ENCODE measurements at places on chromosomes 16 and 17.

GRCh38 chr16:53022374-53022773 lies 30.3 kb downstream of the CHD9NB start:
- no peak for DNase-seq

DNA sequence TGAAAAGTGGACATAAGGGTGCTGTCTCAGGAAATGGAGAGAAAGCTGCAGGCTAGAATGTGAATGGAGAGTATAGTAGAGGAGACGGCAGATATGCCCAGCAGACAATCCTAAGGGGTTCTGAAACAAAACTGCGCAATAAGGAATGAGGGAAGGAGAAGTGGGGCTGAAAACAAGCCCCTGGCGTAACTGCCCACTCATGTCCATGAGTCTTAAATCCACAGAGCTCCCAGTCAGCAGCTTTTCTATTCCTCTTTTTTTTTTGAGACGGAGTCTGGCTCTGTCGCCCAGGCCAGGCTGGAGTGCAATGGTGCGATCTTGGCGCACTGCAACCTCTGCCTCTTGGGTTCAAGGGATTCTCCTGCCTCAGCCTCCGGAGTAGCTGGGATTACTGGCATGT lies 5.9 kb downstream of the STRADA start:
- no peak for DNase-seq

DNA sequence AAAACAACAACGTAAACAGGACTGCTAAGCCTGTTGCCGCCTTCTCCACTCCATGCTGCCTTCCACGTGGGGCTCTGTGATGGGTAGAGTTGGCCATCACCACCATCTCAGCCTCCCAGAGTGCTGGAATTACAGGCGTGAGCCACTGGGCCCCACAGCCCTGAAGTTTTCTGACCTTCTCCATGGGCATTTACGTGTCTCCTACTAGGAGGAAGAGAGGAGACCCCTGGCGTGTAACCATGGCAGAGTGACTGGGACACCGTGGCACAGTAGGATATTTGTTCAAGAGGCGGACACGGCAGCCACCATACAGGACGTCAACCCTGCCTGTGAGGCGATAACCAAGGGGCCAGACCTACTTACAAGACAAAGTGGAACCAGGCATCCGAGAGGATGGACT lies 31.1 kb downstream of the TRPV3 start:
- DNase-seq = no peak

DNA sequence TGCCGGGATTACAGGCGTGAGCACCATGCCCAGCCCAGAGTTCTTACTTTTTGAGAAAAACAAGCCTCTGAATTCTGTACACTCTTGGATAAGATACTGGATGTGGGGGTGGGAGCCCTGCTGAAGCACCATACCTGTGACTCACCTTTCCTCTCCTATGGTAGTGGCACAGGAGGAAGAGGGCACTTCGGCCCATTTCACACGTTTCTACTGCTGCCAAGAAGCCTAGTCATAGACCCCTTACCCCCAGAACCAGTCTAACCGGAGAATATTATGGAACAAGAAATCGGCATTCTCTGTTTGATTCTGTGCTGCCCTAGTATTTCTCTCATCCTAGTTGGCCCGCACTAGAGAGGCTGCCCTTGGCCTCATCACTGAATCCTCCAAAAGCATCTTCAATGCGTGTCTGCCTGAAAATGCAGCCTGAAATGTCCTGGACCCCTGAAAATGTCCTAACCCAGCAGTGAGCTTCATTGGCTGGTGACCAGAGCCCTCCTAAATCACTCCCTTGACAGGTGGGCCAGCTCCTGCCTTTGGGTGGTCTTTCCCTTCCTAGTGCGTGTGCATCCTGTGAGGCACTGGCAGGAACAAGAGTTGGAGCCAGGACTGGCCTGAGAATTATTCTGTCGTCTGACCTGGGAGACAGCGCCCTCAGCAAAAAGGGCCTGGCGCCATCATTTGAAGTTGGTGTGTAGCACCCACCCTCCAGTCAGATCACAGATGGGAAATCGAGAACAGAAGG lies 37.9 kb downstream of the NDEL1 start:
- no peak for DNase-seq

DNA sequence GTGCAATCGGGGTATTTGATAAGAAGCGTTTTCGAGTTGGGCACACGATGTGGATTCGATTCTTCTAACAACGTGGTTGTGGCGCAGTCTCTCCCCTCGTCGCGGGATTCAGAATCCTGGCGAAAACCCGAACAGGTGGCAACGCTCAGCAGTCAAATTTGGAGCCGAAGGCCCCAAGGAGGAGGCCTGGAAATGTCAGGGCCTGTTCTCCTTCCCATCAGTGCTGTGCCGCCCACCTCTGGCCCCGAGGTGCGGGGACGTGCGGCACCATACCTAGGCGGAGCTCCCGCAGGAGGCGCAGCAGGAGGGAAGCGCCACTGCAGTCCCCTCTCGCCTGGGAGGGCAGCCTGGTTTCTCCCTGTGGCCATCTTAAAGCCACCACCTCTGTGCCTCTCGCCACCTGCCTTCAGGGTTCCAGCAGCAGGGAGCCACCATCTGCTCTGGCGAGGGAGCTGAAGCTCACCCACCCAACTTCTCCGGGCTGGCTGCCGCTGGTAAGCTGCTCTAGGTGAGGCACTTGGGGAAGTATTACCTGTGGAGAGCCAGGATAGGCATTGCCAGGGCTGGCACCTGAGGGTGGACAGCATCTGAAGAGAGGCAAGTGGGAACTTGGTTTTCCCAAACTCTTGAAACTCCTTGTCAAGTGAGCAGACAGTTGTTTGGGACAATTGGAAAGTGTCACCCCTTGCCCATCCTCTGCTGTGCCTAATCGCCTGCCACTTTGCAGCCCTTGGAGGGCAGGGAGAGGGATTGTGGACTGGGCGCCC lies 2.6 kb upstream of the AATF start:
- no peak for DNase-seq

Data from activated naive CD4-positive, alpha-beta T cell treated with Interleukin-2 at 50 U/mL for 16 hours (primary cell).